ENCODE measurements at places on chromosomes 7 and 10.
A peak's percentile ranks its signal among the peaks of the same experiment; 100 is the strongest.

DNA sequence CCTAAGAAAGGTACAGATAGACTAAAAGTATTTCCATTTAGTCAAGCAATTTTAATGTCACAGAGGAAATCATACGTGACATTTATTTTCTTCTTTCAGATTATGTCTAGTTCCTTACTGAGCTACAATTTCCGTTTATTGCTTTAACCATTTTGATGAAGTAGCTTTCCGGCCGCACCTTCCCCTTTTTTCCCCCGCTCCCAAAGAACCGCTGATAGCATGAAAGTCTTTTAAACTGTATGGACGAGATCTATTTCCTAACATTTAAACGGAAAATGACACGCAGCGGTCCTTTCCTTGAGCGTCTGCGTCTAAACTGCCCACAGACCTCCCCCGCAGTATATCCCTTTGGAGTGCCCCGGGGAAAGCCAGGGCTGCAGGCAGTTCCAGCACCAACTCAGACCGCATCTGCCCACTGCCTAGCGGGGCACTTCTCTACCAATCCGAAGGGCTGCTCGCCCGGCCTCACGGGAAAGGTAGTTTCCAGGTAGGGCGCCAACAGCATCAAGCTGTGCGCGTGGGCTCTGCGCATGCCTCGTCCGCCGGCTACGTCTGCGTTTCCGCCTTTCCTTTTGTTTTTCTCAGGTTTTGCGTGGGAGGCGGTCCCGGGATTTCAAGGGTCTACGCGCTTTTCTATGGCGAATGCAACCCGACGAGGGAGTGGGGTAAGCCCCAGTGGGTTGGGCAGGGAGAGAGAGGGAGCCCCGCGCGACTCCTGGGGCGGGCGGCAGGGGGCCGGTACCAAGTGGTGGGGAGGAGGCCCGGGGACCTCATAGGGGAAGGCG, at the start of gene ZNF33A:
ZNF33A (plus strand) TSS at position 557 of the 785 bp plus-strand sequence. CDS start 1,667 bp downstream, outside the sequence.
- peak; percentile 96 for DNase-seq

GRCh38 chr7:20508109-20508508, 107.4 kb upstream of the ABCB5 start:
- DNase-seq = peak; percentile 14

DNA sequence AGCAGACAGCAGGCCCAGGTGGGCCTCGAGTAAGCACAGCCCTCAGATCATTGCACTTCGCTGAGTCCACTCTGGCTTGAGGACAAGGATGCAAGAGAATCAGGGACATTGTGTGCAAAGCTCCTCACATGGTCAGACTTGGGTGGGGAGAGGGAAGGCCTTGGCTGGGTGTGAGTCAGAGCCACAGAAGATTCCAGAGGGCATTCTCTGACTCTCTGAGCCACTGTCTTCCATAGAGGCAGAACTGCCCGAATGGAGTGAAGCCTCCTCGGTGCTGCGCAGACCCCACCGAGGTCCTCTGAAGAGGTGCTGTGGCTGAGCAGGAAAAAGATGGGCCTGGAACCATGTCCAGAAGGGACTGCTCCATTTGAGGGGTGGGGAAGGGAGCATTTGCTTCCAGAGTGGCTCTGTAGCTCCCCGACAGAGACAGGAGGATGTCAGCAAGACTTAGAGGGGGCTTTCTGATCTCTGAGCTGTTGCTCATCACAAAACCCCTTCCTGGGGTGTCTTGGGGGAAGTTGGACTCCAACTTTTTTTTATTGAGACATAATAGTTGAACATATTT, 120.8 kb downstream of the PTPN20 start:
- peak; percentile 25 for DNase-seq

GRCh38 chr10:88194041-88194887, 330.8 kb downstream of the PTEN start:
- DNase-seq = peak; percentile 14

- DNase-seq = no peak
These were observed 5.7 kb upstream of the EEPD1 start for GRCh38 chr7:36147361-36147760.

DNA sequence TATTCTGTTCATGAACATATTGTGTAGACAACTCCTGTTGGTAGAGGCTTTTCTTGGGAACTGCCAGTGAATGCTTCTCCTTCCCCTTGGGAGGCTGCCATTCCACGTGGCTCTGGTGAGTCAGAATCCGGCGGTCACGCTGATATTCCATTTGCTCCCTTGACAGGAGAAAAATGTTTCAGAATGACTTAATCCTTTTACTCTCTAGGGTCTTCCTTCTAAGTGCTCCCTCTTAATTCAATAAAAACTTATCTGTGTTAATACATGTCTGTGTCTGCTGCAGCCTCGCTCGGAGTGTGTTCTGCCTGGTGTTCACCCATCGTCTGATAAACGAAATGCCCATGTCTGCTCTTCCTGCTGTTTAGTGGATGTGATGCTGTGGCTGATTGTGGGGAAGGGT, 278.6 kb downstream of the ARHGAP12 start:
- peak; percentile 15 for DNase-seq

DNA sequence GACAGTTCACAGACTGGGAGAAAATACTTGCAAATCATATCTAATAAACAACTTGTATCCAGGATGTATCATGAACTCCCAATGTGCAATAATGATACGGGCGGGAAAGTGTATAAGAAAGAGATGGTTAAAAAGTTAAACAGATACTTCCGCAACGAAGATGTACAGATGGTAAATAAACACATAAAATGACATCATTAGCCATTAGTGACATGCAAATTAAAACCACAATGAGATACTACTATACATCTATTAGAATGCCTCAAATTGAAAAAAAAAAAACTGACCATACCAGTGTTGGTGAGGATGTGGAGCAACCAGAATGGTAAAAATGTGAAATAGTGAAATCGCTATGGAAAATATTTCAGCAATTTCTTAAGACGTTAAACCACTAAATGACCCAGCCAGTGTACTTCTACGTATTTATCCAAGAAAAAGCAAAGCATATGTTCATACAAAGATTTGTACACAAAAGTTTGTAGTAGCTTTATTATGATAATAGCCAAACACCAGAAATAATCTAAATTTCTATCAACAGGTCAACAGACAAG, 83.5 kb downstream of the IPMK start:
- DNase-seq = peak; percentile 91

- DNase-seq = no peak
These were observed 642 bp upstream of the COL13A1 start for GRCh38 chr10:69801094-69801433.

GRCh38 chr10:132752961-132753360, 33.0 kb downstream of the NKX6-2 start:
- no peak for DNase-seq
